ENCODE measurements at places on chromosomes 2 and 18.

GRCh38 chr18:50711386-50711785 lies 108.4 kb downstream of the MRO start:
- peak; percentile 93 for DNase-seq

DNA sequence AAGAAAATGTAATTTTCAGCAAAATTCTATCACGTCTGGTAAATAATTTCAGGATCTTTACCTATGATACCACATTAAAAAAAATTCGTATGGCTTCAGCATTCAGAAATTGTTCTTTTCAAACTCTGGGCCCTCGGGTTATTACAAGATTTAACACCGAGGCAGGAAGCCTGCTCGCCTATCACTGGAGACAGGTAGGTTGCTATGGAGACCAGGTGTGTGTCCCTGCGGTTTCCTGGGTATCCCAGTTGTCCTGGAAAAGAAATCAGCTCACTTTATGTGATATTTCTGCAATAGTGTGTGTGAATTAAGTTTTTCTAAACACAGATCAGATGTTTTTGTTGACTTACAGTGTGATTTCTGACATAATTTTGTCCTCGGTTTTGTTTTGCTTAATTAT lies 14.2 kb downstream of the HPCAL1 start:
- DNase-seq = no peak

DNA sequence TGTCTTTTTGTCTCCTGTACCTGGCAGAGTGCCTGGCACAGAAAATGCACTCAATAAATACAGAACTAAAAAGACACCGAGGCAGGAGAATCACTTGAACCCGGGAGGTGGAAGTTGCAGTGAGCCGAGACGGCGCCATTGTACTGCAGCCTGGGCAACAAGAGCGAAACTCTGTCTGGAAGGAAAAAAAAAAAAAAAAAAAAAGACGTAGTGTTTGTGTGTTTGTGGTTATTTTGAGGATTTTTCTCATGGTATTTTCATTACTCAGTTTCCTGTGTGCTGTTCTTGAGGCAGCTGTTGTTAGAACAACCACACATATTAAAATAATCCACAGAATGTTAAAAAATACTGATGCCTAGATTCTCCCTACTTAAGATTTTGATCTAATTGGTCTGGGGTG lies 519.2 kb upstream of the SPHKAP start:
- no peak for DNase-seq

GRCh38 chr2:167771628-167772027 lies 475.8 kb downstream of the STK39 start:
- no peak for DNase-seq

GRCh38 chr2:158932131-158932645 lies 36.3 kb upstream of the TANC1 start:
- DNase-seq = no peak

GRCh38 chr2:11753886-11754699 lies 7.7 kb downstream of the LPIN1 start:
- DNase-seq = no peak

GRCh38 chr2:71129902-71130151 lies 202 bp downstream of the MCEE start:
- DNase-seq = peak; percentile 71

GRCh38 chr18:57428221-57429150 lies 6.7 kb upstream of the ONECUT2 start:
- no peak for DNase-seq

- DNase-seq = no peak
These were observed 34.2 kb downstream of the MYO7B start for GRCh38 chr2:127569666-127570065.

DNA sequence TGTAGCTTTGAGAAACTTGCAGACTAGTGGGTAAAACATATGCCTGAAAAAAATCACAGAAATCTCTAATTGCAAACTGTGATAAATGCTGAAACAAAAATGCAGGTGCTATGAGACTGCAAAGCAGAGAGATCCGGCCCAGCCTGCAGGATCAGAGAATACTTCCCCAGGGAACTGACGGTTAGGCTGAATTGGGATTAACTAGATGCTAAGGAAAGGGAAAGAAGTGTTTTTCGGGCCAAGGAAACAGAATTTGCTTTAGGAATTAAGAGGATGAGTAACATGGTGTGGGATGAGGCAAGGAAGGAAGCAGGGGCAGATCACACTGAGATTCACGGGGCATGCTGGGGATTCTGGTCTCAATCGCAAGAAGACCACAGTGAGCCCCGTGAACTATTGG lies 71.5 kb downstream of the OSBPL6 start:
- no peak for DNase-seq

DNA sequence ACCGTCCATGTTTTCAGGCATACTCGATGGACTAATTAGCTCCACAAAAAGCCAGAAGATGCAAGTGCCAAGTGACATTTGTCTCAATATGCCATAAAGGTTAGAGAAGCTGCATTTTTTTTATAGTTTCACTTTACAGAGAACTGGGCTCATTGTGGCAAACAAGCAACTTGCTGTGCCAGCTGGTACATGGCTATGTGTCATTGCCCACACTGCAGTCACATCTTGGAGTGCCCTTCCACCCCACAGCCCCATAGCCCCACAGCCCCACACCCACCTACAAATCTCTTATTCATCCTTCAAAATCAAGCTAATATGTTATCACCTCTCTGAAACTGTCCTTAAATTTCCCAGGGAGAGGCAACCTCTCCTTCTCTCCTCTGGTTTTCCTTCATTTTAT lies 451.9 kb downstream of the ARHGAP15 start:
- DNase-seq = no peak

GRCh38 chr2:57146951-57147350 lies 899.7 kb upstream of the VRK2 start:
- no peak for DNase-seq

- no peak for DNase-seq
These were observed 48.5 kb downstream of the LPIN2 start for GRCh38 chr18:2964361-2965010.

GRCh38 chr2:200428961-200429665 lies 80.8 kb downstream of the KCTD18 start:
- DNase-seq = no peak

GRCh38 chr2:68921646-68922045 lies 31.0 kb downstream of the GKN2 start:
- DNase-seq = no peak

DNA sequence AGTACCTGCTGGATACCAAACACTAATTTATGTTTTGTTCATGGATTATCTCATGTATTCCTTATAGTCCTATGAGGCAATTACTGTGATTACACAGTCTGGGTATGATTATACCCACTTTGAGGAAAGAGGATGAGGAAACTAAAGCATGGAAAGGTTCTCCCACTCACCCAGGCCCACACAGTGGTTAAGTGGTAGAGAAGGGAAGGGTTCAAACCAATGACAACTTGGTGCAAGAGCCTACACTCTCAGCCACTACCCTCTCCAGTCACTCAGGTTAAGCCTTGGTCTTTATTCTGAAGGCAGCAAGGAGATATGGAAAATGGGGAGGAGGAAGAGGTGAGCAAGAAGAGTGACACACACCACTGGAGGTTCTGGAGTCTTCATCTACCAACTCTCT lies 64.5 kb upstream of the PPP1CB start:
- DNase-seq = no peak

GRCh38 chr2:9837451-9837850 lies 5.8 kb upstream of the TAF1B start:
- DNase-seq = no peak

- DNase-seq = no peak
These were observed 281.5 kb downstream of the TCF4 start for GRCh38 chr18:55306359-55307024.

DNA sequence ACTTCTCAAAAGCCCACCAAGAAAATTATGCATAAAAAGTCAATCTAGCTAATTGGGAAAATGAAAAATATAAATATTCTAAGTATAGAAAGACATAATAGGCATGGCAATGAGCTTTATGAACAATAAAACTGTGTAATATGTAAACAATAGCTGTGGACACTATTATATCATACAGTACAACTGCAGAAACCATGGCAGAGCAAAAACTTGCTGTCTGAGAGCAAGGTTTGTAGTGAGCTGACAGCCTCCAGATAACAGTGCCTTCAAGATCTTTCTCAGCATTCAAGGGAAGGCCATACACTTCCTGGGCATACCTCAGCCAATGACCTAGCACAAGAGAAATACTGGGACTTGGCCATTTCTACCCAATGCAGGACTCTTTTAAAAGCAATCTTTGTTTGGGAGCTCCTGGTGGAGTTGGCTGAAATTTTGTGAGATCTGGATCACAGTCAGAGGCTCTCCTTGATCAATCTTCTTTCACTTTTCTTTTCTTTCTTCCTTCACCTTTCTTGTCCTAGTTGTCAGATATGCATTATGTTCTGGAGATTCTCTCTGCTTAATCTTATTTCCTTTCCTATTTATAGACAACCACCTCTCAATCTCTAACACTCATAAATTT lies 427.2 kb upstream of the UBE2E3 start:
- no peak for DNase-seq

DNA sequence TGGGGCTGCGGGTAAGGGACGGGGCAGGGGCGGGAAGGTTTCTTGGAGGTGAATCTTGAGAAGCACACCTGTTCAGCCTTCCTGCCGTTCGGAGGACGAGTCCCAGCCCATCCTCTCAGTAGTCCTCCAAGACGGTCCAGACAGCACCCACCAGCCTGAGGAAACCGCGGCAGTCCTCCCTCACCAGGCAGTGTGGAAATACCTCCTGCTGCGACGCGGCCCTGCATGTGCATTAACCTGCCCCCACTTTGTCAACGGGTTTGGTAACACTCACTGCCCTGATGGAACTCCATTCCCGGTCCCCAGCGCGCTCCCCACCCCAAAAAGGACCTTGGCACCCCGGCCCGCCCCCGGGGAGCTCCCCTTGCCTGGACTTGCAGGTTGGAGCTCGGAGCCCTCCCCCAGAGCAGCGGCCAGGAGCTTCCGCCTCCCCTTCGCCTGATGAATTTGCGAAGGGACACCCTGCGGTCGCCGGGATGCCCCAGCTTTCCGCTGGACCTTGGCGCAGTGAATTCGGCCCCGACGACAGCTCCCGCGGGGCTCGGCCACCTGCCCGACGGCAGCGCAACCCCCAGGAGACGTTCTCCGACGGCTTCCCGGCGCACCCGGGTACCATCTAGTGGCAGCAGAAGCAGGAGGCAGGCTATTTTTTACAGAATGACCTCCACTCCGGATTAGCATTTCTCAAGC lies 31.5 kb downstream of the ACVR1C start:
- peak; percentile 15 for DNase-seq

DNA sequence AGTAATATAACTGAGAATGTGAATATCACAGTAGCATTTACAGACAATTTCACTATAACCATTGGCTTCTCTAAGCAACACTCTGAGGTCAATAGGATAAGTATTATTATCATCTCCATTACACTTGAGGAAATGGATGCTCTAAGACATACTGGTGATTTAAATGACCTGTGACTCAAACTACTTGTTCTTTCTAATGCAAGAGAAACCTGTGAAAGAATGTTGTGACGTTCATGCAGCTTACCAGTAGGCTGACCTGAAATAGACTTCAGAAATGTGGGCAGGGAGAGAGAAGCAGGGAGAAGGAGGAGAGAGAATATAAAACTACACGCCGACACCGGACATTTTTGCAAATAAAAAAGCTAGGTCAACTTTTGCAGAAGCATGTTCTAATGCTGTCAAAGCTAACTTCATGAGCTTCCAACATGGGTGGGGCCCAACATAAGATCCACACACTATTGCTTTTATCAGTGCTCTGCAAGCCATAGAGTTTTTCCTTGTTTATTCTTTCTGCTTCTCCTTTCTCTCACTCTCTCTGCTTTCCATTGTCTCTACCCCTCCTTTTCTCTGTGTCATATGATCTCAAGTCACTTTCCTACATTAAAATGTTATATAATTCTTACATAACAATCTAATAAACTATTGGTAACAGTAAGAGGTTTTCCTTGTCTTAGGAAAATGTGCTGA lies 217.6 kb upstream of the FN1 start:
- DNase-seq = no peak

- no peak for DNase-seq
These were observed 5.6 kb upstream of the OSR1 start for GRCh38 chr2:19364014-19364413.

DNA sequence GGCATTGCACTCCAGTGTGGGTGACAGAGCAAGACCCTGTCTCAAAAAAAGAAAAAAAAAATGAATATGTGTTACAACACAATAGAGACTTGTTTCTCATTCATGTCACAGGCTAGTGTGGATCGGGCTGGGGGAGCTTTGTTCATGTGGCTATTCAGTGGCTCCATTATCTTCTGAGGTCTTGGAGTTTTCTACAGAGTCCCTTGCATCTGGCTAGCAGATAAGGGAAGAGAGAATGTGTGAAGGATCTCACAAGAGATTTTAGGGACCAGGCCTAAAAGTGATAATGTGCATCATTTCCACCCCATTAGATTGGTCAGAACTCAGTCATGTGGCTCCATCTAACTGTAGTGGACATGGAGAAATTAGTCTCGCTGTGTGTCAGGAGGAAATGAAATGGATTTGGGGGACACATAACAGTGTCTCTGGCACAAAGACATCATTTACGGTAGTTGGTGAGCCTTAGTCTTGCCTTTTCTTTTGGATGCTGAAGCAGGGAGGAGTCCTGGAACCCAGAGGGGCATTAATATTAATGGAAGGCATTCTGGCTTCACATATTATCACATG lies 32.4 kb upstream of the CASP10 start:
- DNase-seq = no peak

- no peak for DNase-seq
These were observed 48.1 kb upstream of the CD226 start for GRCh38 chr18:69995774-69996173.

- DNase-seq = no peak
These were observed 20.3 kb downstream of the TBR1 start for GRCh38 chr2:161436411-161436810.

GRCh38 chr2:17621781-17622180 lies 81.3 kb downstream of the VSNL1 start:
- DNase-seq = no peak

DNA sequence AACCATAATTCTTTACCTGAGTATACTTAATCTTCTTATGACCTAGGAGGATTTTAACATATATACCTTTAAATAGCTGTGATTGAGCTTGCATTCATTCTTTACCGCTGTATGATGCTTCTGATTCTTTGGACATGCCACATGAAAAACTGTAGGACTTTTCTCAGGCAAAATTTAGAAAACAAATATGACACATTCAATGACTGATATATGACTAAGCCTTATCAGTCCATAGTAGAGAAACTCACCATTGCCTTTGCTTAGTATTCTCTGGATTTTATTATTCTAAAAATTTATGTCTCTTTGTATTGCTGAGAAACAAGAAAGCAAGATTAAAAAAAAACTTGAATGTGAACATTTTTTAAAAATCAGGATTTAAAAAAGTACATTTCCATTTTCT lies 3.7 kb downstream of the FAM171B start:
- no peak for DNase-seq

DNA sequence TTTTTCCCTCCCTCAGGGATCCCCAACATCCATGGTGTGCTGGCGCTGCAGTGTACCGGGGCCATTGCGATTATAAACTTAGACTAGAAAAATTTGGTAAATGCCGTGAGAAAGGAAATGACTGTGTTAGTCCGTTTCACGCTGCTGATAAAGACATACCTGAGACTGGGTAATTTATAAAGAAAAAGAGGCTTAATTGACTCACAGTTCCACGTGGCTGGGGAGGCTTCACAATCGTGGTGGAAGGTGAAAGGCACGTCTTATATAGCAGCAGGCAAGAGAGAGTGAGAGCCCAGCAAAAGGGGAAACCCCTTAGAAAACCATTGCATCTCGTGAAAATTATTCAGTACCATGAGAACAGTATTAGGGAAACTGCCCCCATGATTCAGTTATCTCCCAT lies 44.3 kb downstream of the NTSR2 start:
- no peak for DNase-seq

GRCh38 chr2:183868707-183869106 lies 729.6 kb upstream of the ZNF804A start:
- no peak for DNase-seq

- no peak for DNase-seq
These were observed 755 bp downstream of the SPAST start for GRCh38 chr2:32064021-32064601.

GRCh38 chr2:20676353-20677215 lies 9.6 kb downstream of the GDF7 start:
- no peak for DNase-seq
